ENCODE measurements at places on chromosomes 7 and 10.

- no peak for DNase-seq
These were observed 208.2 kb upstream of the VSTM2A start for GRCh38 chr7:54333952-54334351.

- DNase-seq: peak; percentile 68
These were observed 9.1 kb upstream of the ASIC3 start for GRCh38 chr7:151038951-151039849.

- peak; percentile 99 for DNase-seq
These were observed at the start of gene LIPA for GRCh38 chr10:89251409-89252224. TSS of gene LIPA (minus strand) at chr10:89251775. CDS start at chr10:89247648, 4,127 bp downstream.

- DNase-seq: no peak
These were observed 274 bp downstream of the PITX3 start for GRCh38 chr10:102241032-102241443.

DNA sequence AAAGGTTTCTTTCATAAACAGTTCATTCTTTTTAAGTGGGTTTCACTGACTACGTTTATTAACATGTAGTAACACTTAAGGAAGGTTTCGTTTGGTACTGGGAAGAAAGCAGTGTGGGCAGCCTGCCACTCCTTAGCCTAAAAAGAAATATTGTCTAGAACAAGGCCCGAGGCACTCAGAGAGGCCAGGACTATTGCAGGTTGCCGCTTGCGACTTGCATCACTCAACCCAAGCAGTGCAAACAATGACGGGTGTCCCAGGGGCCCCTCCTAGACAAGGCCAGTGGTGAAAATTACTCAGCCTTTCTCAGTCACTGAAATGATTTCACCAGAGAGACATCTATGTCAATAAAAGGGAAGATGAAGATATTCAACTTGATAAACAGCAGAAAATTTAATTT, 243.9 kb downstream of the SNX13 start:
- no peak for DNase-seq

DNA sequence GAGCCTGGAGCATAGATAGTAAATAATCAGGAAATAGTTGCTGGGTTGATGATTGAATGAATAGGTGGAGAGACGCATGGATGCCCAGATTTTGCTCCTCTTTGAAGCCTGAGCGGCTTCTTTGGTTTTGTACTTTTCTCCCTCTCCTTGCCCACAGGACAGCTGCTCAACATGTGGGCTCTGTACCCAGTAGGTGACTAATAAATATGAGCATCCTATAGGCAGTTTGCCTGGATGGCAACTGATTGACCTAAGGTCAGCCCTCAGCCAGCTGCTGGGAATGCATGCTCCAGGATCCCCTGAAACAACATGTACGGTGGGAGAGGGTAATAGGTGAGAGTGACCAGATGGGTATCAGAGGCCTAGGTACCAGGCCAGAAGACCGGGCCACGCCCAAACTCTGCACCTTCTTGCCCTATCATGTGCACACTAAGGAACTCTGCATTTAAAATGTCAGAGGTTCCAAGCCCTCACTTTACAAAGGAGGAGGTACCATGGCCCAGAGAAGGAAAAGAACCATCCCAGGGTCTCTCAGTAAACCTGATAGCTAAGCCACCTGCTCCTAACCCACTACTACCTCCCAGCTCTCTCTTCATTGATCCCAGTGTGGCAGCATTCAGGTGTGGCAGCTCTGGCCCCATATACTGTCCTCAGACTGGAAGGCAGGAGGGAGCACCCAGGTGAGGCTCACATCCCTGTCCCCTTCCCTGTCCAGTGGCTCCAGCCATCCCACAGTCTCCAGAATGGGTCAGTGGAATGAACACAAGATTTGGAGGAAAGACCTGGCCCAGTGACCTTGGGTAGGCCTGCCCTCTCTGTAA, 2.7 kb upstream of the ZCCHC24 start:
- DNase-seq: no peak

DNA sequence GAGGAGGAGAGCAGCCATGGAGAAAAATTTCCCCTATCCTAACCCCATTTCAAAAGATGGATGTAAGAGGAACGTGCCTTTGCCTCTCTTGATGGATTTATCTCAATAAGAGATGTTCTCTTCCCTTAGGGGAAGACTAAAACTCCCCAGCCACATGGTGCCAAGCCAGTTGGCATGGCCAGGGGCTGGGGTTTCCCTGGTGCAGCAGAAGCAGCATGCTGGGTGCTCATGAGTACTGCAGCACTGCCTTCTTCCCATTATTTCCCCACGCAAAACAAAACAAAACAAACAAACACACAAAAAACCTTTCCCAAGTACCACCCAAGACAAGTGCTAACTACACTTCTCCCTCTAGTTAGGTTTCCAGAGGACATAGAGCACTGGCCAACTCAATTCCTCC, 97.2 kb downstream of the DOCK4 start:
- no peak for DNase-seq

DNA sequence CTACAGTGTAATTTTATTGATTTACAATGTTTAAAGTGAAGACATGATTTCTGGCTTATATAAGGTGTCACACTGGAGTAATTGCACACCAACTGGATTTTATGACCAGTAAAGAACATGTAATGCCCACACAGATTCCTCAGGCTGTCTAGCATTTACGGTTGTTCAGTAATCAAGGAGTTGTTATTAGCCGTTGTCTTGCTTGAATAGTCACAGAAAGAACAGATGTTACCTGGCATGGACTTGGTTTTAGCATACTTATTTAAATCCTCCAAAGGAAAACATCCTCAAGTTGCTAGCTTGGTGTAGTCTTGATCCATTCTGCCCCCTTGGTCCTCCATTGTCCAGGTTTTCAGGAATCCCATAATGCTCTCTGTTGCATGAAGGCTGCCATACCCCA, 65.8 kb downstream of the POU6F2 start:
- no peak for DNase-seq

DNA sequence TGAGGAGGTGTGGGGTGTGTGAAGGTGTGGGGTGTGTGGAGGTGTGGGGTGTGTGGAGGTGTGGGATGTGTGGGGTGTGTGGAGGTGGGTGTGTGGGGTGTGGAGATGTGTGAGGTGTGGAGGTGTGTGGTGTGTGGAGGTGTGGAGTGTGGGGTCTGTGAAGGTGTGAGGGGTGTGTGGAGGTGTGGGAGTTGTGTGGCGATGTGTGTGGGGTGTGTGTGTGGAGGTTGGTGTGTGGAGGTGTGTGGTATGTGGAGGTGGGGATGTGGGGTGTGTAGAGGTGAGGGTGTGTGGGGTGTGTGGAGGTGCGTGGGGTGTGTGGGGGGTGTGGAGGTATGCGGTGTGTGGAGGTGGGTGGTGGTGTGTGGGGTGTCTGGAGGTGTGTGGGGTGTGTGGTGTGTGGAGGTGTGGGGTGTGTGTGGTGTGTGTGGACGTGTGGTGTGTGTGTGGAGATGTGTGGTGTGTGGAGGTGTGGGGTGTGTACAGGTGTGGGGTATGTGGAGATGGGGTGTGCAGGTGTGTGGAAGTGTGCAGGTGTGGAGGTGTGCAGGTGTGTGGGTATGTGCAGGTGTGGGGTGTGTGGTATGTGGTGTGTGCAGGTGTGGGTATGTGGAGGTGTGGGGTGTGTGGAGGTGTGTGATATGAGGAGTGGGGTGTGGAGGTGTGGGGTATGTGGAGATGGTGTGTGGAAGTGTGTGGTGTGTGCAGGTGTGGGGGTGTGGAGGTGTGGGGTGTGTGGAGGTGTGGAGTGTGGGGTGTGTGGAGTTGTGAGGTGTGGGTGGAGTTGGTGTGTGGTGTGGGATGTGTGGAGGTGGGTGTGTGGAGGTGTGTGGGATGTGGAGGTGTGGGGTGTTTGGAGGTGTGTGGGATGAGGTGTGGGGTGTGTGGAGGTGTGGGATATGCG, 34.5 kb downstream of the SPDYE17 start:
- no peak for DNase-seq

DNA sequence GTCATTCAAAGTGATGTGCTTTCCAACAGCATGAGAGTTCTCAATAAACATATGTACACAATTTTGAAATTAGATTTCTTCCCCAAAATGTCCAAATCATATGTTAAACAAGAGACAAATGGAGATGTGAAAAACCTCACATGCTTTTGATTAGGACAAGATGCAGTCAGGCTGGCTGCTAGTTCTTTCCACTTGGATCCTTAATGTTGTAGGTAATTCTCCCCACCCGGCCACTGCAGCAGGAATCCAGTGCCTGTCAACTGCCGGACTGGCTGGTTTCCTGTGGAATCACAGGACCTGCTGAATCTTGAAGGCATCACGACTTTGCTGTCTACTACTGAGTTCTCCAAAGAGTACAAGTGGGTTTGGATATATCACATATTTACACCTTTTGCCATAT, 138.6 kb upstream of the AKR1E2 start:
- no peak for DNase-seq

DNA sequence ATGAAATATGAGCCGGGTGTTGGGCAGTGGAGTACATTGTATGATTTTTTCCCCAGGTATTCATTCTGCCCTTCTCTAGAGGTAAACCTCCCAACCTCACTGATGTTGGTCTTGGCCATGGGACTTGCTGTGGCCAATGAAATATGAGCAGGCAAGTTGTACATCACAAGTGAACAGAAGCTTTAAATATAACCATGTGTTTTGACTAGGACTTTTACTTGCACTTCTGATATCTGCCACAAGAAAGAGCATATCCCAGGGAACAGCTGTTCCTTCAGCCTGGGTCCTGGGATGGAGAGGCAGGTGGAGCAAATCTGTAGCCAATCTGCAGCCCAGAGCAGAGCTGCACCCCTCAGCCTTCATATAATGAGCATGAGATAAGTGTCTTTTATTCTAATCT, 109.8 kb upstream of the PALS2 start:
- DNase-seq: no peak

- DNase-seq: no peak
These were observed 7.2 kb downstream of the TNS3 start for GRCh38 chr7:47574482-47575329.

- peak; percentile 14 for DNase-seq
These were observed 16.5 kb downstream of the ZNF365 start for GRCh38 chr10:62390497-62391176.

- DNase-seq: peak; percentile 67
These were observed 907 bp upstream of the IFRD1 start for GRCh38 chr7:112449353-112449752.

DNA sequence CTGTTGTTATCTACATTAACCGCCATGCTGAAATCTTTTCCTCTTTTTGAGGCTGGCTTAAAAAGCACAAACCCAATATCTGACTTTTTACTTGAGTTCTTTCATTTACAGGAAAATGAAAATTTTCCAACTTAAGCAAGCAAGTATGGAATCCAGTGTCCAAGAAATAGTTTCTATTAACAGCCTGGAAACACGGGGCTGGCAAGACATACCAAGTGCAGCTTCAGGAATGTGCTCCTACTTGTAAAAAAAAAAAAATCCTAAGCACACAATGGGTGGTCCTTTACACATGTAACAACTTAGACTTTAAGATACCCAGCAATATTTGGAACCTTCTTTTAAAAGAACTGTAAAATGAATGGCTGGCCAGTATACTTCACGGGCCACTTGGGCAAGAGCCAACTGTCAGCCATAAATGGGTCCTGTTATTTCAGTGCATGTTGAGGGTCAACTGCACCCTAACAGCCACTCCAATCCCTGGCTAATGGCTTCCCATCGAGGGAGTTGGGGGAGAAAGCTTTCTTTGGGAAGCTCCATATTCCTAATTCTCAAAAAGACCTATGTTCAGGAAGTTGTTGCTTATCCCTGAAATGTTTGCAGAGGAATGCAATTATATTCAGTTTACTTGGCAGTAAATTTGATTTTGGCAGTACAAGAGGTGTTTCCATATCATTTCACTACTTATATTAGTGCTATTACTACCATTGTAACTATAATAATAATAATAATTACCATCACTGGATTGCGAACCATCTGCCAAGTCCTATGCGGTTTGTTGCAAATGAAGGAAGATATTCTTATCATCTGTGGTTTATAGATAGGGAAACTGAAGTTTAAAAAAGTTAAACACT, 236.4 kb upstream of the TMEM72 start:
- DNase-seq: no peak

DNA sequence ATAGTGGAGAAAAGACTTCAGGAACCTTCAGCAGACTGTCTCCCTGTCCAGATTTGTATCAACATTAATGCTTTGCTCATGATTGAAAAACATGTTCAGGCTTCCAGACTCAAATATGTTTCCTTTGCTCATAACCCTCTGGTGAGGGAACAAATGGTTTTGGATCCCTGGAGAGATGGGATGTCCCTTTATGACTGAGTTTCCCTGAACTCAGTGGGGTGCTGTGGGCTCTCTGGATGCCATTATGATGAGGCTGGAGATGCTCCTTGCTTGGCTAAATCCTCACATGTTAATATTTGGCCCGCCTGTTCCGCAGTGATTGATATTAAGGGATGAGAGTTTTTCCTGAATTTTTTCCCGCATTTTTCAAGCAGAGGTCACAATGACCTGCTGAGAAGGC, 749.4 kb downstream of the SUGCT start:
- DNase-seq: no peak

DNA sequence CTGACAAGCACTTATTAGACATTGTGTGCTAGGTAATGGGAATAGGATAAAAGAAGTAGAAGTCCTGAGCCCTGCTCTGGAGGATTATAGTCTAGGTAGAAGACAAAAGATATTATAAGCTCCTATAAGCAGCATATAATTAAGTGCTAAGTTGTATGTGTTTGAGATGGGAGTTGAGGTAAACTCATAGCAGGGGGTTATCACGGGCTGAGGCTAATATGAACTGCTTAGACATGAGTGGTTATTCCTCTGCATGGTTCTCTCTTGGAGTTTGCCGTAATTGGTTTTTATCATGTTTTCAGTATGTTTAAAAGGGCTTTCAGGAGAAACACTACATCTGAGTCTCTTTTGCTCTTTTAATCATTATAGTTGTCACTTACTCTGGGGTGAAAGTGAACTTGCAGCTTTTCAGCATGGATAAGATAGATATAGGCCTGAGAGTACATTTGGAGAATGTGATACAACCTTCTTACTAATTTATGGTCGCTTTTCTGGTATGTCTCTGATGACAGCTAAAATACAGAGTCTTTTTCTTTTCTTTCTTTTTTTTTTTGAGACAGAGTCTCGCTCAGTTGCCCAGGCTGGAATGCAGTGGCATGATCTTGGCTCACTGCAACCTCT, 39.0 kb downstream of the SMNDC1 start:
- DNase-seq: no peak

GRCh38 chr10:29712108-29712507, 77.3 kb upstream of the SVIL start:
- no peak for DNase-seq

DNA sequence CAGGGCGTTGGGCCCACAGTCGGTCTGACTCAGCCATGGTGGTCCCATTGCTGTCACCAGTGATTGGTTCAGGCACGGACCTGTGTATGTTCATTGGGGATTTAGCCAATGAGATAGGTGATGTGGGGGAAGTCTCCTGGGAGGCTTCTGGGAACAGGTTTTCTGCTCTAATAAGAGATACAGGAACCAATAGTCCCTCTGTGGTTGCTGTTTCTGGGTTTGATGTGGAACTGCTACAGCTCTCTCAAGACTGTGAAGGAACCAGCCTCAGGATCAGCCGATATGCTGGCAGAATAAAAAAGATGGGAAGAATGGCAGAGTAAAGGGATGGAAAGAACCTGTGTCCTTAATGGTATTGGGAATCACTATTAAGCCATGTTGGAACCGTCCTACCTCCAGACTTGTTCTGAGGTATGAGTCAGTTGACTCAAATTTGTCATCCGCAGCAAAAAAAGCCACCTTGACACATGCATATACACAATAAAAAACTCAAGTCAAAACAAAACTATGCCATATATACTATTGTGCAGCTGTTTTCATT, 70.6 kb downstream of the MCMBP start:
- peak; percentile 62 for DNase-seq

Data from activated CD4-positive, alpha-beta T cell treated with anti-CD3 and anti-CD28 coated beads, Interleukin-10, Interleukin-2, amounts not matched to agents 100 ng/mL and 50 ng/mL, durations not matched to agents 16 hours and 8 hours (primary cell).